ENCODE measurements at places on chromosomes 13 and 19. TPM values are rescaled to one million over a fixed set of nuclear protein-coding genes. Genes with fewer than 3 reads are reported as not detected.

DNA sequence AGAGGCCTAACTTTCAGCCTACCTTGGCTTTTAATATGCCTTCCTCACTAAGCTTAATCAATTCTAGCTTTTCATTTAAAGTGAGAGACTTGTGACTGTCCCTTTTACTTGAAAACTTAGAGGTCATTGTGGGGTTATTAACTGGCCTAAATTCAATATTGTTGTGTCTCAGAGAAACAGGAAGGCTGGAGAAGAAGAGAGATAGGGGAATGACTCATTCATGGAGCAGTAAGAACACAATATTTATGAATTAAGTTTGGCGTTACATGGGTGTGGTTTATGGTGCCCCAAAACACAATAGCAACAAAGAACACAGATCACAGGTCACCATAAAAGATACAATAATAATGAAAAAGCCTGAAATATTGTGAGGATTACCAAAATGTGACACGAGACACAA is 612.1 kb downstream of the TBC1D4 start:
- H3K27ac ChIP-seq, result no peak overlapping the region
- H3K4me1 ChIP-seq, result no peaks in the 10 kb centered on the region
- no peak for DNase-seq
- no peak overlapping the region for H3K4me3 ChIP-seq
- no peaks in the 10 kb centered on the region for H3K36me3 ChIP-seq

DNA sequence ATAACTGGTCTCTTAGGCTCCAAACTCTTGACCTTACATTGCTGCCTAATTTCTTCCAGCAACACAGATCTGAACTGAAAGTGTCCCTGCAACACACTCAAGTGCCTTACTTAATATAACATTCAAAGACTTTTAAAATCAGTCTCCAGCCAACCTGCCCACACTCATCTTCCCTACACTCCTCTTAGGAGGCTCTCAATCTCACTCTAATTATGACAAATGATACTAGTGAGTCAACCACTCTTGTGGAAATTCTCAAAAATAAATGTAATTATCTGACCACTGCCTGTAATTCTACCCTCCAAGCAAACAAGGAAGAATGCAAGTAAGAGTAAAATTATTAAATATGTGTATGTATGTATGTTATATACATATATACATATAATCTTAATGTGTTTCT is 348.1 kb upstream of the MIR17HG start:
- H3K36me3 ChIP-seq, result no peaks in the 10 kb centered on the region
- H3K4me3 ChIP-seq, result no peak overlapping the region
- no peaks in the 10 kb centered on the region for H3K4me1 ChIP-seq

DNAJC15 gene
- 8.3 TPM for total RNA-seq

ATP8B3 gene
- total RNA-seq, result 5.3 TPM

DNA sequence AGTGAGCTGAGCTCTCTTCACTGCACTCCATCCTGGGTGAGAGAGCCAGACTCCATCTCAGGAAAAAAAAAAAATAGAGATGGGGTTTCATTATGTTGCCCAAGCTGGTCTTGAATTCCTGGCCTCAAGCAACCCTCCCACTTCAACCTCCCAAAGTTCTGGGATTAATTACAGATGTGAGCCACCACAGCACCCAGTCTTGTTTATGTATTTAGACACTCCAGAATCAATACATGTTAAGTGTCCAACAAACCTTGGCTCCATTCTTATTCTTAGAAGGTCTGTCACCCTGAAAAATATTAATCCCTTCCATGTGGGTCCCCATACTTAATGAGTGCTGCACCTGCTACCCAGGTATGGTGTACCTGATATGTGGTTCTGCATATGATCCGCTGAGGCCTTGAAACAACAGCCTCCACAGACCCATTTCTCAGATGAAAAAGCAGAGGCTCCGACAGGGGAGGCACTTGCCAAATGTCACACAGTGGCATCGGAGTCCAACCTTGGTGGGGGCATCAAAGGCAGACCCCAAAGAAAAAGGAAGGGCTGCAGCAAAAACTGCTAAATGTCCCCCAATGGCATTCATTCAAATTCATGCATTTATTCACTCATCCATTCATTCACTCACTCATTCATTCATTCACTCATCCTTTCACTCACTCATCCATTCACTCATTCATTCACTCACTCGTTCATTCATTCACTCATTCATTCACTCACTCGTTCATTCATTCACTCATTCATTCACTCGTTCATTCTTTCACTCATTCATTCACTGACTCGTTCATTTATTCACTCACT is 16.7 kb downstream of the TICAM1 start:
- H3K27ac ChIP-seq, result no peak overlapping the region
- H3K27me3 ChIP-seq, result no peaks in the 10 kb centered on the region
- no peak overlapping the region for H3K4me3 ChIP-seq
- peaks cover 16% of the 10 kb centered on the region for H3K4me1 ChIP-seq

FAM124A gene
- total RNA-seq, result not detected

DNA sequence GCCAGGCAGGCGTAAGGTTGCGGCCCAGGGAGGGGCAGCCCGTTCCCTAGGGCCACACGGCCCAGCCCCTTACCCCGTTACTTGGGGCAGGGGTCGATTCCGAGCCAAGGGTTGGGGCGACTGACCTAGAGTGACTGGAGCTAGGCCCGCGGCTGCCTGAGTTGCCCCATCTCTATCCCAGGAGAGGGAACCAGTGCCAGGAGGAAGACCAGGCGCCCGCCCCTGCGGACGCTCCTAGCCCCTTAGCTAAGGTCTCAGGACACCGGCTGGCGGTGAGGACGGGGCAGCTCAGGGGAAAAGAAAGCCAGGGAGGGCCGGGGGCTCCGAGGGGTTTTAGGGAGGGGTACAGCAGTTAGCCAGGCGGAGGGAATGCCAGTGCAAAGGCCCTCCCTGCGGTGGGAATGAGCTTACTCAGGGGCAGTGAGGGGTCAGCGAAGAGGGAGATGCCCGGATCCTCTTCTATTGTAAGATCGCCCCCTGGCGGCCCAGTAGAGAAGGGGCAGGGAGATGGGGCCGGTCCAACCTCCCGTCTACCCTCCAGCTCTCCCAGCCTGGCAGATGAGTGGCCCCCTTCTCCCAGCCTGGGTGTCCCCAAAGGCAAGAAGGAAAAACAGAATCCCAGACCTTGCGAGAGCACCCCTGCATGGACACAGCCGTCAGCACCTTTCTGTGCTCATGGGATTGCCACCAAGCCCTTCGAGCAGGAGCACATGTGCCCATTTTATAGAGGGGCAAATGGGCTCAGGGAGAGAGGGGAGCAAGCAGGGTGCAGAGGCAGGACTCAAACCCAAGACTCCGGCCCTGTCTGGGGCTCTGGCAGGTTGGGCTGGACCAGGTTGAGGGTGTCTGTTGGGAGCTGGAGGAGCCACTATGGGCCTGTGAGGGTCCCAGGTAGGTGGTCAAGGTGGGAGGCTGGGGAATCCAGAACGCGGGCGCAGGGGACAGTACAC is 16.3 kb downstream of the CILP2 start:
- no peaks in the 10 kb centered on the region for H3K36me3 ChIP-seq
- H3K4me3 ChIP-seq, result no peak overlapping the region
- no peak overlapping the region for H3K27ac ChIP-seq
- DNase-seq, result peak; percentile 60

GRCh38 chr13:40597735-40598365 is 68.6 kb downstream of the FOXO1 start:
- no peak overlapping the region for H3K27ac ChIP-seq
- H3K4me3 ChIP-seq, result no peak overlapping the region
- DNase-seq, result no peak
- peaks cover 12% of the 10 kb centered on the region for H3K4me1 ChIP-seq
- no peaks in the 10 kb centered on the region for H3K27me3 ChIP-seq

ONECUT3 gene
- total RNA-seq, result not detected

NAPA gene
- 215 TPM for total RNA-seq
